ENCODE measurements at places on chromosomes 2 and 18.

DNA sequence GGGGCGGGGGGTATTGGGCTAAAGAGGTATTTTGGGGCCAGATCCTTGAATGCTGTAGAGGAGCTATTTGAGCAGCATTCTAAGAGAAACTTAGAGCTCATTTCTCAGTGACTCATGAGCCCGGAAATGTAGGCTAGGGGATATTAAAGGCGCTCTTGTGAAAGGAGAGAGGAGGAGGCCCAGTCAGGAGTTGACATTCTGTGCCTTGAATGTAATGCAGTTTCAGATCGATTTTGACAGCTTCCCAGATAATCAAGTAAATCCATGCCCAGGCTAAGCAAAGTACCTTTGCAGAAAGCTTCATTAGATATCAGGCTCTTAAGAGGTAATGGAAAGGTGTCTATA, 1.5 kb downstream of the CAB39 start:
- no peak for DNase-seq

- no peak for DNase-seq
These were observed 138.9 kb upstream of the APCDD1 start for GRCh38 chr18:10315522-10315921.

DNA sequence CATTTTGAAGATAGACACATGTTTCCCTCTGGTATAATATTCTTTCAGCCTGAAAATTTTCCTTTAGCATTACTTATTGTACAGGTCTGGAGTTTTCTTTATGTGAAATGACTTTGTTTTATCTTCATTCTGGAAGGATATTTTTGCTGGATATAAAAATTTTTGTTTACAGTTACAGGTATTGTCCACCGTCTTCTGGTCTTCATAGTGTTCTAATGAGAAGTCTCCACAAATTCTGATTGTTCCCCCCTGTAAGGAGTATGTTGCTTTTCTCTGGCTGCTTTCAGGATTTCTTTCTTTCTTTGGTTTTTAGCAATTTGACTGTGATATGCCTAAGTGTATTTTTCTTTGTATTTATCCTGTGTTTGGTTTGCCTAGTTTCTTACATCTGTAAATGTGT, 15.0 kb downstream of the UBXN4 start:
- no peak for DNase-seq

DNA sequence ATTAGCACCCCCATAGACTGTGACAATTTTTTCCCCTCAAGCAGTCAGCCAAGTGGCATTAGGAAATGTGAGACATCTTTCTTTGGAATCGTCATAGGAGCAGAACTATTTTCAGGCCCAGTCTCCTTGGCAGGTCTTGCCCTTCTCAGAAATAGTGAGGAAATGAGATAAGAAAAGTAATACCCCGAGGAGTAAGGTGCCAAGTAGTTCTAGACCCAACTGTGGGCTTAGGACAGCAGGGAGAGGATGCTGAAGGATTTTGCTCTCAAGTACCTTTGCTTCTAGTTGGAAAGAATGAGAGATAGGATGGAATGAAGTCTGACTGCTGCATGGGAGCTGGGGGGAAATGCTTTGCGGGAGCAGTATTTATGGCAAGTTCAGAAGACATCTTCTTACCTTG, 31.8 kb downstream of the PRKCE start:
- no peak for DNase-seq

DNA sequence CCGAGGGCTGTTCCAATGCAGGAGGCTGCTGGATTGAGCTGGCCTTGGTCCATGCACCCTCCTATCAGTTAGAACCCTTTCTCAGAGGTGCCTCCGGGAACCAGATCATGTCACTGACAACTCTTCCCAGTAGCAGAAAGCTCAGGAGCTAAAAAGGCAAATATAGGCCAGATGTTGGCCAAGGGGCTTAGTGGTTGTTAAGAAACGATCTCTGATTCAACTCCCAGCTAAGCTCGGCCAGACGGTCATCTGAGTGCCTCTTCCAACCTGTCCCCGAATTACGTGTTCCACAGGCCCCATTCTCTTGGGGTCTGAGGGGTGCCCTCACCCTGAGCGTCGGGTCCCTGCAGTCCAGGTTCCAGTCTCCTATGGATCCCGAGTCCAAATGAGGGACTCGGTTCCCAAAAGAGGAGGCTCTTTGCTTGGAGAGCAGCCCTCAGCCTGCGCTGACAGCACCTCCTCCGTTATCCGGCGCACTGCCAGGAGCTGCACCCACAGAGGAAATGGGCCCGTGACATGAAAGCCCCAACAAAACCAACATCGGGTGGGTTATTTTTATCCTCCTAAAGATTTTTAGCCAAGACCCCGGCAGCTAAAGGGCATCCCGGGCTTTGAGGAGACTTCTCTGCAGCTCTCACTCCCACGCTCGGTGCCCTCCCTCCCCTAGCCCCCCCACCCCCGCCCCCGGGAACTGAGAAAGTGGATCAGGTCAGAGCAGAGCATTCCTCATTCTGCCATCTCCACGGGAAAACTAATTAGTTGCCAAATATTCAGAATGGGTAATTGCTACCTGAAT, 106.6 kb upstream of the ID2 start:
- DNase-seq, result no peak

- DNase-seq, result no peak
These were observed 226.5 kb upstream of the SPRED2 start for GRCh38 chr2:65658881-65659280.

DNA sequence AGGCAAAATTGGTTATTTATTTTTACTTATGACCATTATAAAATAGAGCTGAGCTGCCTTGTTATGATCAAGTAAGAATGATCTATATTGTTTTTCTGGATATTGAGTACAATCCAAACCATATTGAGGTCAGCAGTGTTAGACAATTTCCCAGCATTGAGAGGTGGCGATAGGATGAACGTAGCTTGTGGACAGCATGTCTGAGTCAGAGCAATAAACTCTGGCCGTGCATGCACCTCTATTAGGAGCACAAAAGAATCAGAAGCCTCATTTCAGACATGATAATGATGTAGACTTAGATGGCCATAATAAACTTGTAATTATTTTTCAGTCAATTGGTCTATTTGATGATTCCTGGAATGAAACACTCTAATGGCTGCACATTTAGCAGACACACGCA, 491.6 kb downstream of the RIT2 start:
- no peak for DNase-seq

DNA sequence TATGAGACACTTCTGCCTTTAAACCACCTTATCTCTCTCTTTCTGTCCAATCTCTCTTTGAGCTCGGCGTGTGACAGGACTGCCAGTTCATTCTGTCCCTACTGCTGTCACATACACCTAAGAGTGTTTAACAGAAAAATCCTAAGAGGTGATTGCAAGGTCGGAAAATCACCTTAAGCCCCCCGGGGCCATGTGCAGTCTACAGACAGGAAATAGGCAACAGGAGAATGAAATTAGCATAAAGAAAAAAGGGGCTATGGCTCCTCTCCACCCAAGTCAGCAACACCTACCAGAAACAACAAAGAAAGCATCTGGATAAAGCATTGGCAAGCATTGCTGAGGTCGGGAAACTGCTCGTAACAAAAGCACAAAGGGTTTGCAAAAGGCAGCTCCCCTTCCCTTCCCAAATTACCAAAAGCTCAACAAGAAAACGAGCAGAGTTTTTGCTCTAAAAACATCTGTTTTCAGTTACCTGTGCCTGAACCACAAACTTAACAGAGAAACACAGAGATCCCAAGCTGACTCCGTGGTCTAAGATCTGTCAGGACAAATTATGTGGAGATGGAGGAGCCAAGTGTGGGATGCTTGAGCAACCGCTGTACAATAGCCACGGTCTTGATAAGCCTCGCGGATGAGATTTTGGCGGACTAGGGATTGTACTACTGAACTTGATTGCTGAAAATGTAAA, 30.4 kb downstream of the ANKRD44 start:
- no peak for DNase-seq

GRCh38 chr2:117536139-117536538, 278.4 kb upstream of the DDX18 start:
- DNase-seq, result no peak

DNA sequence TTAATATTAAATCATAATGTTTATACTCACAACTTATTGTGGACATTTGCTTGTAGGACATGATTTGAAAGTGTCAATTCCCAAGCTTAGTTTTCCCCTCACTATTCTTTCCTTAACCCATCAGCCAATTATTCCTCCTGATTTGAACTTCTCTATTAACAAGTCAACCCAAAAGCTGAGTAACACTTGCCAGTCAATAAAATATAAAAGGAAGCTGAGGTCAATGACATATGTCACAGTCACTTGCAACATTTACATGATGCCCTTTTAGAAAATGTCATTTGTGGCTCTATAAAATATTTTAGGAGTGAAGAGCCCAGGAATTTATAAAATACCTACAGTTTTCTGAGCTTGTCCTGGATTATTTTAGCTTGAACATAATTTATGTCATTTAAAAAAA, 7.2 kb downstream of the CCDC68 start:
- no peak for DNase-seq
